ENCODE measurements at places on chromosomes 5 and 9. TPM values are rescaled to one million over a fixed set of nuclear protein-coding genes. Genes with fewer than 3 reads are reported as not detected.
A peak's percentile ranks its signal among the peaks of the same experiment; 100 is the strongest.

DNA sequence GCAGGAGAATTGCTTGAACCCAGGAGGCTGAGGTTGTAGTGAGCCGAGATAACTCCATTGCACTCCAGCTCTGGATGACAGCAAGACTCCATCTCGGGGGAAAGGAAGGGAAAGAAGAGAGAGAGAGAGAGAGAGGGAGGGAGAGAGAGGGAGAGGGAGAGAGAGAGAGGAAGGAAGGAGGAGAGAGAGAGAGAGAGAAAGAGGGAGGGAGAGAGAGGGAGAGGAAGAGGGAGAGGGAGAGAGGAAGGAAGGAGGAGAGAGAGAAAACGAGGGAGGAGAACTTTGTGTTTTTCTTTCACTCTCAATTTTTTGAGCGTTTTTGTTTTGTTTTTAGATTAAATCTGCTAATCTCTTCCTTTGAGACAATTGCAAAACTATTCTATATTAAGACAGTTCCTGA, 46.9 kb downstream of the SPEF2 start:
- no peak overlapping the region for H3K4me3 ChIP-seq
- H3K4me1 ChIP-seq = no peaks in the 10 kb centered on the region
- no peaks in the 10 kb centered on the region for H3K27me3 ChIP-seq
- H3K27ac ChIP-seq = no peak overlapping the region

DNA sequence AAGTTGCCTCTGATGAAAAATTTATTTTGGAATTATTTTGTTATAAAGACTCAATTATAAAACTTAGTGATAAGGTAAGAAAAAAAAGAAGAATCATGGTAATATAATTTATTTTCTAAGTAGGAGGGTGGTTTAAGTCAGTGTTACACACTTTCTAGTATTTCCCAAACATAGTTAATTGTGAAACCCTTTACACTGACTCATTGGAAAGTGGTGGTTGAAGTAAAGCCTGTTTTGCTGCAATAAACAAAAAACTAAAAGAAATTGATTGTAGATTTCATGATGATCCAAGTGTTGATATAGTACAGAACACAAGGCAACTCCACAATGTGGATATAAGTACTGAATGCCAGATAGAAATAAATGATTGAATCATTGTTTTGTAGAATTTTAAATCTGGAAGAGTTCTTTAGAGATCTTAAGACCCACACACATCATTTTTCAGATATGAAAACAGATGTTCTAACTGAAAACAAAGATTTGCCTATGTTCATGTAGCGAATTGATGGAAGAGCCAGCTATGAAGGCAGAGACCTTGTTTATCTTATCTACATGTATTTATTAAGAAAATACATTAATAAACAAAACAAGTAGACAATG, 539.8 kb downstream of the PRELID2 start:
- H3K27ac ChIP-seq = no peak overlapping the region
- no peaks in the 10 kb centered on the region for H3K27me3 ChIP-seq
- H3K36me3 ChIP-seq = no peaks in the 10 kb centered on the region
- H3K4me1 ChIP-seq = no peaks in the 10 kb centered on the region

DNA sequence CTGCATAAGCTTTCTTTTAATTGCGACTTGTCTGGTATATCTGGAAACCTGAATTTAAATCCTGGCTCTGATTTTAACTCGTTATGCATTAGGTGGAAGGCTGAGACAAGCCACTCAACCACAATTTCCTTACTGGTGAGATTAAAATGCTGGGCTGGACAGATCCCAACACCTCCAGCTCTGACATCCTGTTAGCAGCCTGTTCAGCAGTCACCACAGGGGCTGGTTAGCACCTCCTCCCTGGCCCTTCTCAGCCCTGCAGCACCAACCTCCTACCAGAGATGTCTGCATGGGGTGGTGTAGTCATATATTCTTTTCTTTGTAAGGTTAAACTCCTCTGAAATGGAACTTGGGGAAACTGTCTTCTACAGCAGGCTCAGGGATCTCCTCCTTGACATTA, 156.5 kb upstream of the NFIL3 start:
- DNase-seq = no peak
- H3K4me1 ChIP-seq = peaks cover 10% of the 10 kb centered on the region
- H3K27ac ChIP-seq = no peak overlapping the region
- H3K4me3 ChIP-seq = no peak overlapping the region

The MORN5 gene
- total RNA-seq = not detected

DNA sequence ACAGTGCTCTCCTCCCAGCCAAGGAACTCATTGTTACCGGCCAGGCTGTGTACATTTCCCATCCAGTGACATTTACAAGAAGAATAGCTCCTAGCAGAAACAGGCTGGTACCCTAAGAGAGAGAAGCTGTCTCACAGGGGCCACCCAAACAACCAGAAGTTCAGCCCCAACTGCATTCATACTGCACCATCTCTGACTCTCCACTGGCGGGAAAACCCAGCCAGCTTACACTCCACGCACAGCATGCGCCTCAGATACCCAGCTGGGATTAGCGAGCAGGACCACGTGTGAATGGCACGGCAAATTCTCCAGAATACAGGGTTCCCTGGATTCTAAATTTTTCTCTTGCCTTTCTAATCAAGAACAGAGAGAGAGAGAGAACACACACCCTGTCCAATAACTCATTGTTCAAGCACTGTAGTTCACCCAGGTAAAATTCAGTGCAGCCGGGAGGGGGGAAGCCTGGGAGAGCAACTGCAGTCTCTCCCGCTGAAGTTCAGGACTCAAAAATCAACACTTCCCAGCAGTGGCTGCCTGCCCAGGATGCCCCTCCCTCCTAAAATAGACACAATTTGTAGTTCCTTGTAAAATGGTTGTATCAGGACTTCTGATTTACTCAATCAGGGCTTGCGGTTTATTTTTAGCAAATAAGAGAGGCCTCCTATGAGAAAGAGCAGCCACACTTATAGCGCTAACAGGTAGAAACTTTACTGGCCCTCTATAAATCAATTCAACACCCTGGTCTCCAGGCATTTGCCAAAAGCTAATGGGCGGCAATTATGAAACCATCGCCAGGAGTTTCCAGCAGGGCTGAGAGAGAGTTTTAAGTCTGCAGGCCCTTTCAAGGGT, 2.2 kb downstream of the COL23A1 start:
- no peak overlapping the region for H3K4me3 ChIP-seq
- peaks cover 14% of the 10 kb centered on the region for H3K27me3 ChIP-seq
- H3K4me1 ChIP-seq = peaks cover 30% of the 10 kb centered on the region
- DNase-seq = no peak

GRCh38 chr9:69273161-69273560, 51.9 kb upstream of the ENTREP1 start:
- no peaks in the 10 kb centered on the region for H3K36me3 ChIP-seq
- H3K4me3 ChIP-seq = no peak overlapping the region
- no peaks in the 10 kb centered on the region for H3K27me3 ChIP-seq
- no peak for DNase-seq

- H3K4me1 ChIP-seq = no peaks in the 10 kb centered on the region
These were observed 7.8 kb downstream of the LCN9 start for GRCh38 chr9:135670721-135671590.

- H3K27me3 ChIP-seq = no peaks in the 10 kb centered on the region
- no peak overlapping the region for H3K4me3 ChIP-seq
- no peaks in the 10 kb centered on the region for H3K4me1 ChIP-seq
These were observed 1886.0 kb upstream of the CDH6 start for GRCh38 chr5:29307478-29307877.

The SCGB3A1 gene
- total RNA-seq = not detected

DNA sequence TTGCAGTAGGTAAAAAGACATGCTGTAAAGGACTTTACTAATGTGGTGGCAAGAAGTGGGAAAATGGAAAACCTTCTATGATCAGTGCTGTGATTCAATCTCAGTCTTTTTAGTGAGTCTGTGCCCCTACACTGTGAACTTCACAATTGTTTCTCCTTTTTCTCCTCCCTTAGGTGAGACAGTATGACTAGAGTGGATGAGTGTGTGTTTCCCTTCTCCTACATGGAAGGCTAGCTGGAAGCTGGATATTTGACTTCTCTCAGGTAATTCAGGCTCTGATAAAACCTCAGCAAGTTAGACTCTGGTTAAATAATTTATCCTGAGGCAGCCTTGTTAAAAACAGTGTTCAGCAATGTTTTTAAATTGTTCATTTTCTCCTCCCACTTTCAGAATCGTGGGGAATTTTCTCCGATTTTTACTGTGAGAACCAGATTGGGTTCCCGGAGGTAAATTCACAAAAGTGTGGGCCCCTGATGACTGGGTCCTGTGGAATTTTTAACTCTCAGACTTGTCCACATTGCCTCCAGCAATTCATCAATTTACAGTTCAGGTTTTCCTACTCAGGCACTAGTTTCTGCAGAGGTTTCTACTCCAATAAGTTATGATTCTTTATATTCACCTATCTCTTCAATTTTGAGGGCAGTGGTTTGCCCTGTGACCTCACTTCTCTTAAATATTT, 149.1 kb upstream of the PIK3R1 start:
- H3K27me3 ChIP-seq = no peaks in the 10 kb centered on the region
- no peak overlapping the region for H3K27ac ChIP-seq
- H3K4me3 ChIP-seq = no peak overlapping the region
- DNase-seq = no peak
- H3K4me1 ChIP-seq = peaks cover 4% of the 10 kb centered on the region
- H3K36me3 ChIP-seq = no peaks in the 10 kb centered on the region

- H3K27ac ChIP-seq = no peak overlapping the region
- no peaks in the 10 kb centered on the region for H3K36me3 ChIP-seq
- H3K4me3 ChIP-seq = no peak overlapping the region
- peaks cover 16% of the 10 kb centered on the region for H3K4me1 ChIP-seq
- H3K27me3 ChIP-seq = no peaks in the 10 kb centered on the region
- DNase-seq = no peak
These were observed 146.3 kb downstream of the TTC39B start for GRCh38 chr9:15160673-15161072.

GRCh38 chr9:95727947-95728520, 147.5 kb upstream of the ERCC6L2 start:
- H3K27ac ChIP-seq = no peak overlapping the region
- no peaks in the 10 kb centered on the region for H3K36me3 ChIP-seq
- no peaks in the 10 kb centered on the region for H3K4me1 ChIP-seq
- peaks cover 4% of the 10 kb centered on the region for H3K27me3 ChIP-seq

DNA sequence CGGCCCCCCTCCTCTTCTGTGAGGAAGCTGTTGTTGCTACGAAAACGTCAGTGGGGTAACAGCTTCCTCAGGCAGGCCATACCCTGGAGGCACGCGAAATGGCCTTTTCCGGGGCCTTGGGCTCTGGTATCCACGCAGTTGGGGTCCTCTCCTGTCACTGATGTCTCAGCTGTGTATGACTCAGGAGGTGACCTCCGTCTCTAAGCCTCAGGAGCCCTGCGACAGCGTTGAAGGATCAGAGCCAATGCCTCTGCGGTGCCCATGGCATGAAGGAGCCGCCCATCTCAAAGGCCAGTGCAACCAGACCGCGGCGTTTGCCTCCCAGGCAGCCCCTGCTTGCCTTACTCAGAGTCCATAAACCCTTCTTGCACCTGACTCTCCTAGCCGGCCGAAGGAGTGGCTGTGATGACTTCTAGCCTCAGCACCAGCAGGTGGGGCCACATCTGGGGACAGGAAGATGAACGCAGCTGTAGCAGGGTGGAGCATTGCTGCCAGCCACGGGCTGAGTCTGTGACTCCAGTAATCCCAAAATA, 1.0 kb upstream of the MXD3 start:
- H3K4me1 ChIP-seq = peaks cover 32% of the 10 kb centered on the region
- no peaks in the 10 kb centered on the region for H3K27me3 ChIP-seq
- no peak overlapping the region for H3K27ac ChIP-seq
- peak overlapping the region; percentile 69 for H3K4me3 ChIP-seq
- H3K36me3 ChIP-seq = peaks cover under 1% of the 10 kb centered on the region

DNA sequence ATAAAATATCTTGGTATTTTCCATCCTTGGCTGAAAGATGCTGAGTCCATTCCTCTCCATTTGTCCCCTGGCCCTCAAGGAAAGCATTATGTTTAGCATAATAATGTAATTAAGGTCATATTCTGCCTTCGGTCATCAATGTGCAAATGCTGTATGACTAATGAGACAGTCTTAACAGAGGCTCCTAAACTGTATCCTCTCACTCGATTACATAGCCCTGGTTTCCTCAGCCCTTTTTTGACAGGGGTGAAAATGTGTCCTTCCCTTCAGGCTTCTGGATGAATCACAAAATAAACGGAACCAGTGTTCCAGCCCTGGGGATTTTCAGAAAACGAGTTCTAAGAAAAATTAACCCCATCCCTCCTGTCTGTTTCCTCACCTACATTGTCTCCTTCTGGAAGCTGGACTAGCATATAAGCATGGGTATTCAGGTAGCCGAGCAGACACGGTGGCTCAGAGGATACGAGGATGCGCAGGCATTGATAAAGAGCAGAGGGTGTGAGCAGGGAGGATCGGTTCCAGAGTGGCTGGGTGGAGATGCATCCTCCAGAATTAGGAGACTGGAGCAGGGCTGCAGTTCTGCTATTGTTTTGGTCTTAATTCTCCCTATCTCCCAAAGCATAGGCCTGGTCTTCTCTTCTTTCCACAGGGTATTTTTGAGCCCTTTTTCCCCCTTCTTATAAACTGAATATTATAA, 742.9 kb downstream of the TLR4 start:
- H3K27me3 ChIP-seq = no peaks in the 10 kb centered on the region
- no peak for DNase-seq
- H3K4me3 ChIP-seq = no peak overlapping the region
- no peak overlapping the region for H3K27ac ChIP-seq

- H3K4me3 ChIP-seq = no peak overlapping the region
- H3K36me3 ChIP-seq = no peaks in the 10 kb centered on the region
- DNase-seq = peak; percentile 56
- H3K4me1 ChIP-seq = peaks cover 19% of the 10 kb centered on the region
- no peak overlapping the region for H3K27ac ChIP-seq
These were observed 3.9 kb downstream of the FLT4 start for GRCh38 chr5:180645274-180646204.

- no peak for DNase-seq
- no peaks in the 10 kb centered on the region for H3K4me1 ChIP-seq
- H3K36me3 ChIP-seq = no peaks in the 10 kb centered on the region
- no peak overlapping the region for H3K4me3 ChIP-seq
- no peak overlapping the region for H3K27ac ChIP-seq
- H3K27me3 ChIP-seq = no peaks in the 10 kb centered on the region
These were observed 232.3 kb upstream of the PTGER4 start for GRCh38 chr5:40447438-40447837.

The KLHL9 gene
- total RNA-seq = 14.5 TPM

The WDR38 gene
- not detected for total RNA-seq

The TMEM215 gene
- total RNA-seq = not detected

The AGXT2 gene
- not detected for total RNA-seq

DNA sequence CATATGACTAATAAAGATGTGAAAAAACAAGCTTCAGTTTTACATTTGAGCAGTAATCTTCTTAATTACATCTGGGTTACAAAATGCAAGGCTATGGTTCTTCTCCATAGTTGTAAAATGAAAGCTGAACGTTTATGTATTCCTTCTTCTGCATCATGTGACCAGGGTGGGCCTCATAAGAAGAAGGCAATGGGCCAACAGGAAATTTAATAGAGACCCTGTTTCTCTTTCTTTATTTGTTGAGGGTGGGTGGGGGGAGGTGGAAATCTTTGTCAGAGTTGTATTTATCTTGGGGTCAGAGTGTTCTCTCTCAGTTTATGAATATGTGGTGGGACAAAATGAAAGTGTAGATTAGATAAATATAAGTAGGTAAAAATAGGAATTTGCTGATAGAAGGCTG, 418.8 kb downstream of the TLE4 start:
- H3K4me1 ChIP-seq = peaks cover 2% of the 10 kb centered on the region
- DNase-seq = no peak
- no peaks in the 10 kb centered on the region for H3K36me3 ChIP-seq
- H3K27ac ChIP-seq = no peak overlapping the region

- no peak for DNase-seq
- no peaks in the 10 kb centered on the region for H3K27me3 ChIP-seq
- no peaks in the 10 kb centered on the region for H3K36me3 ChIP-seq
These were observed 12.6 kb upstream of the TMEM38B start for GRCh38 chr9:105681724-105682123.

The TAF1L gene
- 0.08 TPM for total RNA-seq

The RIMOC1 gene
- total RNA-seq = 19.4 TPM

GRCh38 chr9:75462866-75463265, 374.6 kb downstream of the OSTF1 start:
- no peak overlapping the region for H3K27ac ChIP-seq
- H3K36me3 ChIP-seq = no peaks in the 10 kb centered on the region
- H3K4me3 ChIP-seq = no peak overlapping the region
- H3K4me1 ChIP-seq = no peaks in the 10 kb centered on the region

The SPINK6 gene
- not detected for total RNA-seq
